ENCODE measurements at places on chromosomes 1 and 21. TPM values are rescaled to one million over a fixed set of nuclear protein-coding genes. Genes with fewer than 3 reads are reported as not detected.

DNA sequence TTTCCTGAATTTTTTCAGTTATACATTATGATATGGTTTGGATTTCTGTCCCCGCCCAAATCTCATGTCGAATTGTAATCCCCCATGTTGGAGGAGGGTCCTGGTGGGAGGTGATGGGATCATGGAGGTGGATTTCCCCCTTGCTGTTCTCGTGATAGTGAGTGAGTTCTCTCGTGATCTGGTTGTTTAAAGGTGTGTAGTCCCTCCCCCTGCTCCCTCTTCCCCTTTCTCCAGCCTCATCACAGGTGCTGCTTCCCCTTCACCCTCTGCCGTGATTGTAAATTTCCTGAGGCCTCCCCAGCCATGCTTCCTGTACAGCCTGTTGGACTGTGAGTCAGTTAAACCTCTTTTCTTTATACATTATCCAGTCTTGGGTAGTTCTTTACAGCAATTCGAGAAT lies 93.2 kb upstream of the HNRNPU start:
- no peak overlapping the region for H3K4me3 ChIP-seq
- H3K4me1 ChIP-seq: peaks cover 12% of the 10 kb centered on the region
- no peak for DNase-seq
- H3K27me3 ChIP-seq: no peaks in the 10 kb centered on the region
- no peaks in the 10 kb centered on the region for H3K36me3 ChIP-seq

DNA sequence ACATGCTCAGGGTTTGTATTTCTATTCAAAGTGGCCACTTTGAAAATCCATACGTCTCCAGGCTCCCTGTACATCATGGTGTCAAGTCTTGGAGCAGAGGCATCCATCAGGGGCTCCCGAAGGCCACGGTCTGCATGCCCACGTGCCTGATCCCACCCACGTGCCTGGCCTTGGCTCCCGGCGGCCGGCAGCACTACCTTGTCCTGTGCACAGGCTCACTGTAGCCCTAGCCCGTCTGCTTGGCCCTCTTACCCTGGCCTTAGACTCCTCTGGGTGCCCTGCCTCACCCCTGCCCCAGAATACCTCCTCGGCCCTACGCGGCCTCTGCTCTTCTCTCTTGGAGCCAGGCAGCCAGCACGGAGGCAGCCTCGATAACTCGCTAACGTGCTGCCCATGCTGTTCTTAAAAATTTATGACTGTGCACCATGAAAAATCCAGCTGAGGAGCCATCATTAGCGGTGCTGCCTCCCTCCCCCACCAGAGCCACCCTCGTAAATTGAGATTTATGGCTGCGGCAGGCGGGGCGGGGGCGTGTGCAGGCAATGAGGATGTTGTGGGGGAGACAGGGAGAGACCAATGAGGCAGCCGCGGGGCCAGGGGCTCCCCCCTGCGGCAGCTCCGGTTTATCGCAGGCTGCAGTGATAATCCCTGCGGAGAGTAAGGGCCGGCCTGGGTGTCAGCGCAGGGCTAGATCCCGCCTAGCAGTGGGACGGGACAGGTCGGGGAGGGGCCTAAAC lies 24.6 kb downstream of the DMAP1 start:
- peaks cover 3% of the 10 kb centered on the region for H3K36me3 ChIP-seq
- H3K4me1 ChIP-seq: peaks cover 28% of the 10 kb centered on the region
- no peak overlapping the region for H3K27ac ChIP-seq
- H3K4me3 ChIP-seq: no peak overlapping the region

GRCh38 chr1:203151362-203152157 lies 24.0 kb downstream of the ADORA1 start:
- no peak overlapping the region for H3K4me3 ChIP-seq
- H3K4me1 ChIP-seq: peaks cover 24% of the 10 kb centered on the region
- no peak for DNase-seq
- H3K27me3 ChIP-seq: peaks cover 2% of the 10 kb centered on the region

KCNJ15 gene
- total RNA-seq: 0.80 TPM

CNIH4 gene
- total RNA-seq: 52.7 TPM

GRCh38 chr1:22972760-22973159 lies at the start of gene LACTBL1:
LACTBL1 (minus strand) TSS chr1:22972866; CDS start chr1:22972316, 550 bp downstream.
- peaks cover 32% of the 10 kb centered on the region for H3K4me1 ChIP-seq
- DNase-seq: no peak
- no peak within 1 kb of the TSS for H3K27ac ChIP-seq
- no peaks in the 10 kb centered on the region for H3K27me3 ChIP-seq
- no peak within 1 kb of the TSS for H3K4me3 ChIP-seq

FMO5 gene
- 1.8 TPM for total RNA-seq

FMO1 gene
- total RNA-seq: 3.5 TPM

- H3K27ac ChIP-seq: no peak overlapping the region
- no peak overlapping the region for H3K4me3 ChIP-seq
- H3K27me3 ChIP-seq: peaks cover 11% of the 10 kb centered on the region
- no peaks in the 10 kb centered on the region for H3K4me1 ChIP-seq
- DNase-seq: no peak
- no peaks in the 10 kb centered on the region for H3K36me3 ChIP-seq
Measured at GRCh38 chr21:17708522-17709265, 96.0 kb upstream of the BTG3 start.

ARTN gene
- 0.69 TPM for total RNA-seq
